NCI-H774 (cell line): ENCODE measurements at places on chromosomes 4 and X.
A peak's percentile ranks its signal among the peaks of the same experiment; 100 is the strongest.

- DNase-seq: no peak
Measured at GRCh38 chrX:39016556-39016955, 215.3 kb downstream of the MID1IP1 start.

- DNase-seq: no peak
Measured at GRCh38 chr4:38130884-38131283, 170.7 kb downstream of the PTTG2 start.

- DNase-seq: no peak
Measured at GRCh38 chr4:108416831-108417230, 203.5 kb upstream of the RPL34 start.

GRCh38 chrX:25300994-25301393 is 285.2 kb upstream of the ARX start:
- no peak for DNase-seq

DNA sequence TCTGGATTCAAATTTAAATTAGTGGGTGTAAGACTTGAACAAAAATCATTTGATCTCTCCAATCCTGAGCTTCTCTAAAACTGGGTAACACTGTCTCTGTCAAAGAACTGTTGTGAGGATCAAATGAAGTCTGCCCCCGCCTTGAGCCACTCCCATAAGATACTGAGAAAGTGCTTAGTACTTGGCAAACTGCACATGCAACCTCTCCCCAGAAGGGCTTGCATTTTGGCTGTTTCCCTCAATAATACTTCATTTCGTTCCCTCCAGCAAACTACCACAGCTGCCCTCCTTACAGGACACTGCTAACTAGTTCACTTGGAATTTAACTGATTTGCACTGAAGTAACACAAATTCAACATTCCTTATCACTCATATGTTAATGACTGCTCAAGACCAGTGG is 79.8 kb downstream of the APBB2 start:
- no peak for DNase-seq

DNA sequence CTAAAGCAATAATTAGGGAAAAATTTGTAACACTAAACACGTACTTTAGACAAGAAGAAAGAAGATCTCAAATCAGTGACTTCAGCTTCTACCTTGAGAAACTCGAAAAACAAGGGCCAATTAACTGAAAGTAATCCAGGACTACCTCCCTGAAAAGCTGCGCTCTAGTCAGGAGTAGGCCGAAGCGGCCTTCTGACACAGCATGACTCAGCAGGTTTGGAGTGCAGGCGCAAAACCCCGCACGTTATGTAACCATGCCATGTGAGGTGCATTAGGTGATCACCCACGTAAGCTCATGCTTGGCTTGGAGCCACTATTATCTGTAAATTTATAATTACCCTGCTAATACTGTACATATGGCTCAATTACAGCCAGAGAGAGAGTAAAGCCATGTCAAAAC is 52.8 kb upstream of the CCDC149 start:
- no peak for DNase-seq

DNA sequence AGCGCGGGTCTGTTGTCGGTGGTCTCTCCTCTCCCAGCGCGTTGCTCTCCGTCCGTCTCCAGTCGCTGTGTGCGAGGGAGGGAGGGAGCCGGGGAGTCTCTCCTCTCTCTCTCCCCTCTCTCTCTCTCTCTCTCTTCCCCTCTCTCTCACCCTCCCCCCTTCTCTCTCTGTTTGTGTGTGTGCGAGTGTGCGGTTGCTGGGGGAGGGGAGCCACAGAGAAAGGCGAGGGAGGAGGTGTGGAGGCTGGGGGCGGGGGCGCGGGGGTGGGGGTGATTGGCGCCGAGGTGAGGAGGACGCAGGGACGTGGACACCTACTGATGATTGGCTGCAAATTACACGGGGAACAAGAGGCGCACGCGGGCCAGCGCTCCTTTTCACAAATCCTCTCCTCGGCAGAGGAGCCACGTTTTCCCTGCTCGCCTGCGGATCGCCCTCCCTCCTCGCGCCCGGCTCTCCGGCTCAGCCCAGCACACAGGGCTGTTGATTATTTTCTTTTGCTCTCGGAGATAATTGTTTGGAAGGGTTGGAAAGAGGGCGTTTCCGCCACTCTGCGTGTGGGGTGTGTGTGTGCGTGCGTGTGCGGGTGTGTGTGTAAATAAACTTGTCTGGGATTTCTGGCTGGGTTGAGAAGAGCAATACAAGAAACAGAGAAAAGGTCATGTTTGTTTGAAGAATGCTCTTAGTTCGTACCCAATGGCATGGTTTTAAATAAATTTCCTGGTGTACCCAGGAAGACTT is at the start of gene CXXC4:
CXXC4 (minus strand) TSS at position 73 of the 738 bp plus-strand sequence. CDS start 3,092 bp downstream, outside the sequence.
- peak; percentile 83 for DNase-seq

DNA sequence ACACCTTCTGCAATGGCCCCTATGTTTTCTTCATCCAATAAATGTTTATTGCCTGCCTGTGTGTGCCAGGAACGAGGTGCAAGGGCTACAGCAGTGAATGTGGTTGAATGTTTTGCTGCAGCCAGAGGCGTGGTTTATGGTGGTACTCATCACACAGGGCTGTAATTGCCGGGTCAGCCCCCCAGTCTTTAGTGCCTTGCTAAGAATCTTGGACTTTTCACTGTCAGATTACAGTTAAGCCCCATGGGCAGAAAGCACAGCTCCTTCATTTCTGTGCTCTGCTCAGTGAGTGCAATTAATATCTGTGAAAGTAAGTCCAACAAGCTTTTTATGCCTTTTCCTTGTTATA is 67.8 kb downstream of the TAPT1 start:
- no peak for DNase-seq

- peak; percentile 80 for DNase-seq
Measured at GRCh38 chr4:138890891-138891570, 124.5 kb upstream of the NOCT start.
